CD4-positive, alpha-beta T cell treated with Interleukin-1 beta for 1 hour (primary cell): ENCODE measurements at places on chromosomes 11 and 22.

- peak; percentile 63 for DNase-seq
These were observed 16.9 kb upstream of the SPTY2D1 start for GRCh38 chr11:18650859-18651557.

- DNase-seq, result no peak
These were observed 179.4 kb downstream of the ARHGAP42 start for GRCh38 chr11:100866453-100866852.

- DNase-seq, result no peak
These were observed 10.1 kb upstream of the FANCF start for GRCh38 chr11:22635689-22636088.

DNA sequence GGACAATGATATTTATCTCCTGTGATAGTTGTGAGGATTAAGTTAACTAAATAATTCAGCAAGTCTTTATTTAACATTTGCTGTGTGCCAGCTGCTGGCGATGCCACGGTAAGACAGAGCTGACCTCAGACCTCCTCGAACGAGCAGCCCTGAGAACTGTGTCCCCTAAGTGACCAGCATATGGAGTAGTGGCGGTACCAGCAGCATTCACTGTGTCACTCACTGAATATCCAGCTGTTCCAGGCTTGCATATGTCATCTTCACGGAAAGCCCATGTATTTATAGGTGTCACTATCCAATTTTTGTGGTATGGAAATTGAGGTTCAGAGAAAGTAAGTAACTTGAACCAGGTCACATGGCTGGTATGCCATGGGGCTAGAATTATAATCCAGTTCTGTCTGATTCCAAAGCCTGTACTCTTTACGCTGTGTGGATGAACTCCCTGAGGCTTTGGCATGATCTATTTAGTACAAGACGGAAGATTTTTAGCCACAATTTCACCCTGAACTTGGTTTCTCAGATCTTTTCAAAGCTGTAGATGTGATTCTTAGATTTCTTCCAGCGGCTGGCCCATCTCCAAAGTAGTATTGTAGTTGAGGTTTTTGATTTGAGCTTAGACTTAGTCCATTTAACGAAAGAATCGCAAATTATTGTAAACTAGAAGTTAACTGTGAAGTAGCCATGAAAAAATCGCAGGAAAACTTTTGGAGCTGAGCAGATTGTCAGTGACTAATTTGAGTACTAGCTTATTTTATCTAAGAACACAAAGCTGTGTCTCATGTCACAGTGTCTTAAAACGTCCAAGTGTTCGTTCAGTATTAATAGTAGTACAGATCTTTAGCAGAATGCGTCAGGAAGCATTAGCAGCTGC, 49.4 kb upstream of the MYO18B start:
- DNase-seq, result no peak

- DNase-seq, result no peak
These were observed 1270.6 kb downstream of the LRRC4C start for GRCh38 chr11:40188848-40189247.

GRCh38 chr11:105456950-105457349, 152.9 kb upstream of the GRIA4 start:
- no peak for DNase-seq

- no peak for DNase-seq
These were observed 899 bp upstream of the KLHDC7B start for GRCh38 chr22:50544746-50545253.

DNA sequence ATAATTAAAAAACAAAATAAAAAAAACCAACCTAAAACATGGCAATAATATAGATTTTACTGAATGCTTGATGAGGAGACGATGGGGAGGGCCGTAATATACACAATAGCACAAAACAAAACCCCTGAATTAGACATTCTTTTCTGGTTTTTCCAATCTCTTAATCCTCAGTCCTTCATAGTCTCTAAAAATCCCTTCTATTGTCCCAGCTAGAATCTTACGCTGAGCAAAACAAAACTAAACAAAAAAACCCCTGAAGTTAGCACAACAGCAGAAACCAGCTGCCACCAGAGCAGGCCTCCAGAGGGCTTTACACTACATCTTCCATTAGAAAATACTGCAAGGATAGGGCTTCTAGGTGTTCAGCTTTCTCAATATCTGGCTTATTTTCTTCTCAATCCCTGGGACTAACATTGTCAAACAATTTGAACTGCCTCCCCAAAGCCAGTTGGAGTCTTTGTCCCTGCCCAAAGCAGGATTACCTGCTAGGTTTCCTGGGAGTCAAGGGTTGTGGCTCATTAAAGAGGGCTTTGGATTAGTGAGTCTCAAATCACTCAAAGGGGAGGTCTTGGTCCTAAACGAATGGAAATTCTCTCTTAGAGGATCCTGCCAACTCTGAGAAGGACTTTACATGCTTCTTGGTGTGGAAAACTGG, 2.1 kb upstream of the RNF26 start:
- no peak for DNase-seq

DNA sequence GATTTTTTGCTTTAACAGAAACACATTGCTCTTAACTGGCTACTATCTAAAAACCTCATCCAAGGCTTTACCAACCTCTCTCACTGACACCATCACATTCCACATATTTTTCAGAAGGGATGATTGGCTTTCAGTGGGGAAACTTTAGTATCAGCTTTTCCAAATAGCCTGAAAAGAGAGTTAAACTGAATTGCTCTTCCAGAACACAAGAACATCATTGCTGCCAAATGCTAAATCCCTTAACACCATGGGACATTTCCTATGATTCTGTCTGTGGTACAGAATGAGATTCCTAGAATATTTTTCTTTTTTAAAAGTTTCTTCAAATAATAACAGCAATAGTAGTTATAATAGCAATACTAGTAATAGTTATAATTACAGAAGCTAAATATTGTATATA, 45.4 kb downstream of the SOX6 start:
- no peak for DNase-seq

- DNase-seq, result no peak
These were observed 111.8 kb downstream of the OSBP2 start for GRCh38 chr22:30806391-30806861.

DNA sequence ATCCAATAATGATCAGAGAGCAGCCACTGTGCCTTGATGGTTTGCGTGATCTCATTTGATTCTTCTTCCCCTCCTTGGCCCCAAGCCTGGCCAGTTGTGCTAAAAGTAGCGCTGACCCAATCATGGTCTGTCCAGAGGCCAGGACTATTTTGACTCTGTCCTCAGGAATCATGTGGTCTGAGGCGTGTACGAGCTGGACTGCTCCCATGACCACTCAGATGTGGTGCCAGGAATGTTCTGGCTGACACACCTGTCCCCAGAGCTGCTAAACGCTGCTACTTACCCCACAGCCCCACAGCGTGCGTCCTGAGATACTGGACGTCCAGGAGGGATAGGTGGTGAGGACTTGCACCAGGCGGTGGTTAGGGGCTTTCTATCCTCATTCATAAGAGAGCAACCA, 70.5 kb downstream of the FEZ1 start:
- no peak for DNase-seq

GRCh38 chr11:46471943-46472661, 80.5 kb upstream of the CHRM4 start:
- DNase-seq, result no peak

- no peak for DNase-seq
These were observed 84.4 kb upstream of the TENM4 start for GRCh38 chr11:79525257-79525656.

DNA sequence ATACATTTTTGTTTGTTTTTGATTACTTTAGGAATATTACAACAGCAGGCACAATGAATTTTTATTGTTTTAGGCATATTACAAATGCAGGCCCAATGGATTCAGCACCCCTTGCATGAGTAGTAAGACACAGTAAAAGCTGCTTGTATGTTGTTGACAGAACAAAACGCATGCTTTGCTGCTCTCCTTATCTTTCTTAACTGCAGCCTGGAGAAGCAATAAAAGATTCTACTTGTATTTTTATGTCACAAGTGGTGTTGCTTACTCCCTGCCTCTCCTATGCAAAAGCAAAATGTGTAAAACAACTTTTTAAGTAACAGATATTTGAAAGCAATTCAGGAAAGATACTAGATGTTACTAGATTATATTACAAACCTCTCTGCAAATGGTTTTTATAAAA, 73.9 kb downstream of the TRPC6 start:
- no peak for DNase-seq

DNA sequence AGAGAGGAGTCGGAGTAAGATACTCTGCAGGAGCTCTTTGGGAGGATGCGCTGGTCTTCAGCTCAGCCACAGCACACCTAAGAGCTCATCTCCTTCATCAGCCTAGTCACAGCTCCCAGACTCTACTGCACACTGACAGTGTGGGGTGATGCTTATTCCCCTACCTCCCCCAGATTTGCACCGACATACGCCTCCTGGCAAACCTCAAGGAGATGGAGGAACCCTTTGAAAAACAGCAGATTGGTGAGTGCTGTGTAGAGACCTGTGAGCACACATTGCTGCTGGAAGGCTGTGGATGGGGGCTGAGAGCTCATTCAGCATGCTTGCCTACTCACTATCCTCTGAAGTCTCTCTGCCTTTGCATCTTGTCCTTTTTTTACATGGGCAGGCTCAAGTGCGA, 9.3 kb upstream of the SGSM3 start:
- DNase-seq, result no peak

DNA sequence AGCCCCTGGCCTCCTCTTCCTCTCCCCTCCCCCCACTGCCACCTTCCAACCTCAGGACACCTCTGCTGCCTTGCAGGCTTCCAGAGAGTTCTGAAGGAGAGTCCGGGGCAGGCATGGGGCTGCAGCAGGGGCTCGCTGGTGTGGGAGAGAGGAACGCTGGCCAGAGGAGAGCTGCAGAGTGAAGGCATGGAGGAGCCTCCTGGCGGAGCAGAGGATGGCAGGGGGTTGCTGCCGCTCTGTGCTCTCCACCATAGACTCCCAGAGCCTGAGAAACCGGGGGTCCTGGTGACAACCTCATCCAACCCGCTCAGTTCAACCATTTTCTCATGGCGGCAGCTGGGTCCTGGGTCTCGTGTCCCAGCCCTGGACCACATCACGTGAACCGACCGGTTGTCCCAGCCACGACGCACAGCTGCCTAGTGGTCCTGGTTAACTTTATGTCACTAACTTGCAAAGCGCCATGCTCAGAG, 17.5 kb downstream of the MRGPRG start:
- DNase-seq, result no peak

- no peak for DNase-seq
These were observed 963 bp downstream of the TYMP start for GRCh38 chr22:50528682-50529415.

- DNase-seq, result no peak
These were observed 453.9 kb downstream of the BRD1 start for GRCh38 chr22:49373801-49374226.

GRCh38 chr22:46293577-46294260, 3.0 kb upstream of the GTSE1 start:
- peak; percentile 37 for DNase-seq

DNA sequence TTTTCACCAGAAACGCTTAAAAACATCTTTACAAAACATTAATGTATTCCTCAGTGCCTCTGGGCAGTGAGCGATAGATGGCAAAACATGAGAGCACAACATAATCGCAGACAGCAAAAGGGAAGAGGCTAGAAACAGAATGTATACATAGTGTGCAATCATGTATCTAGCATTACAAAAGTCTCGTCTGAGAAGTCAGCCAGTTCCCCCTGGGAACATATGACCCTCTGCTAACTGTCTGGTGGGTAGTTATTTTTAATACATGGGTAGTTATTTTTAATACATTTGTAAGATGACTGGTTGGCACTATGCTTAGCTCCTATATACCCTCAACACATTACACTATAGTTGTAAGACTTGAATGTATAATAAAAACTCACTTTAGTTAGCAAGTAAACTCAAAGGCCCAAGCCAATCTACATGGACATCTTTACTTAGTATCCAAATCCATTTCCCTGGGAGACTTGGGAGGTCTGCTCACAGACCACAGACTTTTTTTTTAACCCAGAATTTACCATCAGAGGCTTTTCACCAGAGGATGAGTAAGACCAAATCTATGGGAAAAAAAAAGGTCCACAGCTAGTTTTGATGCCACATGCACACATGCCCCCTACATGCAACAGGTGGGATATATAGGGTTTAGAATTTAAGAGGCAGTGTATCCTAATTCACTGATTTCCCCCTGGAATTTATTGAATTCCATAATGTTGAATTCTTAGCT, 71.7 kb downstream of the AMBRA1 start:
- no peak for DNase-seq

DNA sequence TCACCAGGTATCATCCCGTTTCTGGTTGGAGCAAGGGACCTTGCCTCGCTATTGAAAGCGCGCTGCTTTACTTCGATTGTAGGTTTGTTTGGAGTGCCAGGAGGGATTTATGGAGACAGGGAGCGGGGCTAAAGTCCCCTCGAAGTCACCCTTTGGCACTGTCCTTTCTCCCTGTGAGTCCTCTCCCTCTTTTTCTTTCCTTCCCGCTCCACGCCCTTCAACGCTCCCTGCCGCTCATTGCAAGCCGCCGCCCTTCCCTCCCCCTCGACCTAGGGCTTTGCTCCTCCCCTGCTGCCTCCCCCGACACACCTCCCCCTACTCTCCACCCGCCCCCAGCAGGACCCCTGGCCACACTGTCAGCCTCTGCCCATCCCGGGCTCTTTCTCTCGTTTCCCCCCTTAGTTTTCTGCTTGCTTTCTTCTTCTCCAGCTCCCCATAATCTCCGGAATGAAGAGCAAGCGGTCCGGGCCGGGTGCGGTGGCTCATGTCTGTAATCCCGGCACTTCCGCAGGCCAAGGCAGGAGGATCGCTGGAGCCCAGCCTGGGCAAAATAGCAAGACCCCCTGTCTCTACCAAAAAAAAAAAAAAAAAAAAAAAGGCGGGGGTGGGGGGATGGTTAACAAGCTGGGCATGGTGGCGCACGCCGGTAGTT, 41.0 kb downstream of the AHNAK start:
- no peak for DNase-seq

DNA sequence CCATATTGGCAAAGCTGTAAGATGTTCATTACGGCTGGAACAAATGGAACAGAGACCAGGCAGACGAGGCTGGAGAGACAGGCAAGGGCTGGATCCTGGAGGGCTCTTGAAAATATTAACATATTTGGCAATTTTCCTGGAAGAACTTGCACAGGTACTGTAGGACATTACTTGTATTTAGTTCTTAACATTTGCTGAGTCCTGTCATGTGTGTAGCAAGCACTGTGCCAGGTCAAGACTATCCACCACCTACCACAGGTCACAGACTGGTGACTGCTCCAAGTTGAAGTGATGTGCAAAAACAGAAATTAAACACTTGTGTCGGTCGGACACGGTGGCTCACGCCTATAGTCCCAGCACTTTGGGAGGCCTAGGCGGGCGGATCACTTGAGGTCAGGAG, 58.7 kb upstream of the TNRC6B start:
- no peak for DNase-seq

DNA sequence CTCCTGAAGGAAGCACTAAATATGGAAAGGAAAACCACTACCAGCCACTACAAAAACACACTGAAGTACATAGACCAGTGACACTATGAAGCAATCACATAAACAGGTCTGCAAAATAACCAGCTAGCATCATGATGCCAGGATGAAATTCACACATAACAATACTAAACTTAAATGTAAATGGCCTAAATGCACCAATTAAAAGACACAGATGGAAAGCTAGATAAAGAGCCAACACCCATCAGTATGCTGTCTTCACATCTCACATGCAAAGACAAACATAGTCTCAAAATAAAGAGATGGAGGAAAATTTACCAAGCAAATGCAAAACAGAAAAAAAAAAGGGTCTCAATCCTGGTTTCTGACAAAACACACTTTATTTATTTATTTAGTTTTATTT, 171.7 kb downstream of the TTC28 start:
- DNase-seq, result no peak
